ENCODE measurements at places on chromosomes 12 and 14.

DNA sequence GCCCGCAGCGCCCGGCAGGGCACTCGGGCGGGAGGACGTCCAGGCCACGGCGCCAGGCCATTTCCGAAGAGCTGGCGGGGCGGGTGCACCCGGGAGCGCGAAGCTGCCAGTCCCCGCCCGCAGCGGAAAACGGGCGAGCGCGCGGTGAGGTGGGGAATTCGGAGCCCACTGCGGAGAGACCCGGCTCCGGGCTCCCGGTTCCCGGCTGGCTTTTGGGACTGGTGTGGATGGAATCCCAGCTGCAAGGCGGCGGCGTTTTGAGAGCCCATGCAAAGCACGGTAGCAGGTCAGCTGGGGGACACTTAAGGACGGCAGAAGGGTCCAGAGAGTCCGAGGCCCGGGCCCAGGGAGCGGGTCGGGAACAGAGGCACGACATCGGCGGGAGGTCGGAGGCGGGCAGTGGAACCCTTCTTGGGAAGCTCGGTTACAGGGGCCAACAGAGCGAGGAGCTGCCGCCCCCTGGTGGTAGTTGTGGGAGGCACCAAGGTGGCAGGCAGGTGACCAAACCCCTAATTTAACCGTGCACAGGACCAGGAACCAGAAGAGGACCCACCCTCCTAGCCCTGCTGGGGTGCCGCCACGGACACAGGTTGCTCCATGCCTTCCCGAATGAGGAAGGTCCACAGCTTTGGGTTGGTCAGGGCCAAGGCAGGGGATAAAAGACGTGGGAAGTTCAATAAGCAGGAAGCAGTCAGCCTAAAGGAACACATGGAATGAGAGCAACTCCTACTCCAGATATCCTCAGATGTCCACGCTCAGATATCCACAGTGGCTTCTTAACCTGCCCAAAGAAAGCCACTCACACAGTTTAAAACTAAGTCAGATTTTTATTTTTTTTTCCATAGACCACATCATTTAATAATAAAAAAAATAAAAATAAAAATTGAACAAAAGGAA is 685 bp upstream of the CDH24 start:
- DNase-seq: peak; percentile 89

DNA sequence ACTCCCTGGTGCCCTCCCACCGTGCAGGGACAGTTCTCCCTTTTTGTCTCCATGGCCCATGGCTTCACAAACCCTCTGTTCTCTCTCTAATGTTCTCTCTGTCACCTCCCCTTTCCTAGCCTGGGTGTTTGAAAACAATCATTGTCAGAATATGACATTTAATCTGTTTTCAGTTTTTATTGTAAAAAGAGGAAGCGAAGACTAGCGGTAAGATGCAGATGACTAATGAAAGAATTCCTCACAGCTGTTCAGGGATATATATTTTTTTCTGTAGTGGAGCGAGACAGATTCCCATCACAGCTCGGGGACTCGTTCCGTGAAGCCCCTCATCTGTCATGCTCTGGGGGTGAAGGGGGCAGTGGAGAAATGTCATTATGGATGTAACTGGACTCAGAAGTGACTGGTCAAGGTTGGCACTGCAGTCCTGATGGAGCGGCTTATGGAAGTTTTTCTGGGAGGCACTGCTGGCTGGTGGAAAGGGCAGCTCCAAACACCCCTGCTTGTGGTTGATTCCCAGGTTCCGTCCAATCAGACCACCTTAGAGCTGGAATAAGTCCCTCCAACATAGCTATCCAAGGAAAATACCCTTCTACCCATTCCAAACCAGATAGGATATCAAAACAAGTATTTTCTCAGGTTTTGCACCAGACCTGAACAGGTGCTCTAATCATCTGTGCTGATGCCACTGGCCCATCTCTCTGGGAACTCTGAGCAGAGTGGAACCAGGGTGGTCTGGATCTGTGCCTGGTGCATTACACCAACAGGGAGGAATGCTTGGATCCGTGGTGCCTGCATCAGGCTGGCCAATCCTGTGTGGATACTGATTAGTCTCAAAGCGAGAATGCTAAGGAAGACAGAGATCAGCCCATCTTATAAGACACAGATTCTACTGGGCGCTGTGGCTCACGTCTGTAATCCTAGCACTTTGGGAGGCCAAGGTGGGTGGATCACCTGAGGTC is 84.7 kb downstream of the GPATCH2L start:
- DNase-seq: no peak

DNA sequence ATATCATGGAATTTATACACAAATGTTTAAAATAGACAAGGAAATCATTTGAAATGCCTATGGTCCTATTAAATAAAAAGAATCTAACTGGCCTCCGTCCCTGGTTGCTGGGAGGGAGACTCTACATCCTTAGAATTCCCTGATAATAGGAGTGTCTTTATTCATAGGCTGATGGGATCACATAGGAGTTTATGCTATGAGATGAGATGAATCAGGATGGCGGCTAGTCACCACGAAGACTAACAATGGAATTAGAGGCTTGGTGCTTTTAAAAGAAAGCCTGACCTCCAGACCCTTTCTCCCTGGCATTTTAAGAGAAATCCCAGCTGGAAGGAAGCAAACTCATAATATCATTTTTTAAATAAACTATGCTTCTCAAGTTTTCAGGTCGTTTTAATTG is 69.7 kb downstream of the SEC23A start:
- DNase-seq: no peak

DNA sequence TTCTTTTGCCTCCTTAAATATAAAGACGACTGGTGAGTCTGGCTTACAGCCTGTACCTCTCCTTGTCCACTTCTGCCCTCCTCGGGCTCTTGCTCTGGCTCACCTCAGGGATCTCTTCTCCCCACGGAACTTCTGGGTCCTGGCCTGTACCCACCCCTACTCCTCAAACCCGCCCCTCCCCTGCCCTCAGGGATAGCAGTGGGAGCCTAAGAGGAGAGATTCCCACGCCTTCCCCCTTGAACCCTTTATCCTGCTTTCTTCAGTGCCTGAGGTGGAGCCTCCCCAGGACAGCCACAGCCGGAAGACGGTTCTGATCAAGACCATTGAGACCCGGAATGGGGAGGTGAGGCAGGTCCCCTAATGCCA is 2.7 kb downstream of the PRPH start:
- DNase-seq: no peak

DNA sequence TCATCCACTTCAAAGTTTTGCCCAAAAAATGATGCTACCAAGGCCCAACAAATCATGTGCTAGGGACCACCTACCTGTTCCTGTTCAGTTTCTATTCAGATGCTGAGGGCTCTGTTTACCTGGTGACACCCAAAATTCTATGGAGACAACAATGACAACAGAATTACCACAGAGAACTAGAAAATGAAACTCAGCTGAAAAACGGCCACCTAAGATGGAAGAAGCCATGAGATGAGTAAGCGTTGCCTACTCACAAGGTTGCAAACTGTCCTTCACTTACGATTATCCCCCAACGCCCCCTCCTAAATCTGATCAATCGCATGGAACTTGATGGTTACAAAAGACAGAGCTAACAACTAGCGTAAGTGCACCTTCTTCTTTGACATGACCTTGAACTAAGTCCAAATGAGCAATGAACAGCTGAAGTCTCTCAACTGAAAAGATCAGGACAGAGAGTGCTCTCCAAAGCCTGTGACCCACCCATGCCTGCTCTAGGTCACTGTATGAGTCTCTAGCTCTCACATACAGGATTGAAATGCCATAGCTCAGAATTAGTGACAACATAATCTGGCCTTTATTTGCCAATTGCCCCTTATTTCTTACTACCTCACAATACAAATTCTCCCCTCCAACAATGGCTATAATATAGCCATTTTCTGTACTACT is at the start of gene RNASE11:
Gene RNASE11, minus strand, starts transcription at position 513 of the 666 bp plus-strand sequence.
- no peak for DNase-seq

GRCh38 chr12:583251-583869 is 79.9 kb downstream of the NINJ2 start:
- DNase-seq: no peak

DNA sequence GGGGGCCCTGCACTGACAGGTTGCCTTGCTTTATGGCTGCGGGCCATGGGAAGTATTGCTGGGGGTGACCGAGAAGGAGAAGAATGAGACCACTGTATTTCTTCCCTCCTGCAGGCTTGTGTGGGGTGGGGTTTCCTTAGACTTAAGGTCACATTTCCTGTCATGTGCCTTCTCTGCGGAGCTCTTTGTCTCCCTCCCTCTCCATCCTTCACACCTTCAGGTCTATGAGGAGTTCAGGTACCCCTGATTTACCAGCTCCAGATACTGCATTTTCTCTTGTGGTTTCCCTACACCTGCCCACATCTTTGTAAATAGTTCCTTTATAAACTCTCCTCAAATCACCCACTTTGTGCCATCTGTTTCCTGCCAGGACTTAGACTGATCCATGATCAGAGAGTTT is 3.6 kb downstream of the FNTB start:
- no peak for DNase-seq

GRCh38 chr14:68759017-68759560 is 33.8 kb downstream of the ZFP36L1 start:
- DNase-seq: no peak

- DNase-seq: no peak
Observed at GRCh38 chr14:69066396-69067171, 86.3 kb downstream of the DCAF5 start.

DNA sequence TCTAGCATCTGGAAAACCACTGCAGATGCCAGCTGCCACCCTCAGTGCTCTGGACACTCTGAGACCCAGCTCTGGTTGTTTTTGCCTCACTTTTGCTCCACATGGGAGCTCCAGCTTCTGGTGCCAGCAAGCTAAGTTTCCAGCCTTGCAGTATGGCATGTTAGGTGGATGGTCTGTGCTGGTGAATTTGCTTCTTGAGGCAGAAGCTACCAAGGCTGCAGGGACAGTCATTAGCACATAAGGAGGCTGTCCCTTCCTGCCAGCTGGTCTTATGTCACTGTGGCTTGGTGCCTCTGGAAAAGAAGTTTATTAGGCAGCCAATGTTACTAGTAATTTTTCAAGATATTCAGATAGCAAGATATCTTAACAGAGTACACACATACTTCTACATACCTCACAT is 64.2 kb upstream of the CSRP2 start:
- DNase-seq: no peak

GRCh38 chr12:53805791-53806190 is 54.0 kb upstream of the CISTR start:
- no peak for DNase-seq

- no peak for DNase-seq
Observed at GRCh38 chr14:68271913-68272391, 452.4 kb downstream of the RAD51B start.

DNA sequence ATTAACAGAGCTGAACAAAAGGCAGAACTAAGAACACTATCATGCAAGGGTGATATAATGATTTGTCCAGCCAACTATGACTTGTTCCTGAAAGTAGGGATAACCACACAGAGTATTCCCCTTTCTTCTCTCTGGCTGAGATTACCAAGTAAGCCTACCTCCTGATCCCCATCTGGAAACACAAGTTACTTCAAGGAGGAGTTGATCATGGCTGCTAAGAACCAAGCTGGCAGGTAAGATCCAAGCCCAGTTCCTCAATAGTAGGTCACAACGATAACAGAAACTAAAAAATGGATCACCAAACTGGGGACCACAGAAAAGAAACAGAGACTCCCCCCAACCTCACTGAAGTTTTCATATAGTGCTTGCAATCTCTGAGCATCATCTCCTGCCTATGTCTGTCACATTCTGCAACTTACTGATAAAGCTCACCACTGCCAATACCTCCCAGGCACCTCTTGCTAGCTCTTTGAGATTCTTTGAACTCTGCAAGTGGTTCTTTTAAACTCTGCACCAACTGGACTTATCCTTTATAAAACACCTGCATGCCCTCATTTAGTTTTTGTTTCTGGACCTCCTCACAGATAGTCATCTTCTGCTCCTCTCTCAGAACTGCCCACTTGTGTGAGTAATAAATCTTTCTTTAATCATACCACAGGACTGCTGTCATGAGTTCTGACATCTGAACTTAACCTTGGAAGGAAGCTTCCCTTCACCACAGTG is 76.6 kb downstream of the LRP6 start:
- DNase-seq: no peak

DNA sequence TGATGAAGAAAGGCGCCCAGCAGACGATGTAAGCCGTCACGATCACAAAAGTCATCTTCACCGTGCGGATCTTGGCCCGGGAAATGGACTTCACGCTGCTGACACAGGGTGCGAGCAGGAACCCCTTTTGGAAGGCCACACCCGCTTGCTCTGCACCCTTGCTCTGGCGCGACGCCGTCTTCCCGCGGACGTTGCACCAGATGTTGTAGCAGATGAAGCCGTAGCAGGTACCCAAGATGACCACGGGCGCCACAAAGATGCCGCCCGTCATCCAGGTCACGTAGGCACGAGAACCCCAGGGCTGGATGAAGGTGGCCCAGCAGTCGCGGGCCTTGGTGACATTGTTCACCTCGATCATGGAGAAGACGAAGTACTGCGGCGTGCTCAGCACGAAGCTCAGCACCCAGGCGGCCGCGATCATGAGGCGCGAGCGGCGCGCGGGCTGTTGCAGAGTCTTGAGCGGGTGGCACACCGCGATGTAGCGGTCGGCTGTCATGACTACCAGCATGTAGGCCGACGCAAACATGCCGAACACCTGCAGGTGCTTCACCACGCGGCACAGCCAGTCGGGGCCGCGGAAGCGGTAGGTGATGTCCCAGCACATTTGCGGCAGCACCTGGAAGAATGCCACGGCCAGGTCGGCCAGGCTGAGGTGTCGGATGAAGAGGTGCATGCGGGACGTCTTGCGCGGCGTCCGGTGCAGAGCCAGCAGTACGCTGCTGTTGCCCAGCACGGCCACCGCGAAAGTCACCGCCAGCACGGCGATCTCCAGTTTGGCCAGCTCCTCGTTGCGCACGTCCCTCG is 890 bp downstream of the AVPR1A start:
- no peak for DNase-seq

DNA sequence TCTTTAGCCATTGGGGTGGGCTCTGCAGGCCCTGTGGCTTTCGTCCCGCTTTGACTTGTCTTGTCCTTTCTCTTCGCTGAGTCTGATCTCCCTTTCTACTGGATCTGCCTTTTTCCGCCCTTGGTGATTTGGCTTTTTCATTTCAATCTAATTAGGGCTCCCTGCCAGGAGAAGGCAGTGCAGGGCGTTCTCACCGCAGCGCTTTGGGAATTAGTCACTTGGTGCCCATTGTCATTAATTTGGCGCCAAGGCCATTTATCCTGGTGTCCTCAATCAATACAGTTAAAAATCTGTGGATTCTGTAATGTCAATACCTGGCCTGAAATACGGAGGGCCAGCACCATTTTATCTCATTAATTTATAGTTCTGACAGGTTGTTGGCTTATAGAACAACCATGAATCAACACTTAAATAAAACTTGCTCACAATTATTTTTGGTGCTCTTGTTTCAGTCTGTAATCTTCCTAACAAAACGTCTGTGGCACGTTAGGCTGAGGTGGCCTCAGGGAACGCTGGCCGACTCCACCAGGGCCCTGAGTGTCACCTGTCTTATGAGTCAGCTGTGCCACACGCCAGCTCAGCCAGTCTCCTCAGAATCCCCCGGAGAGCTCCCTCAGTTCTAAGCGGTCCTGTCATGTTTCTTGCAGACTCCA is 115.7 kb downstream of the BEGAIN start:
- DNase-seq: no peak

GRCh38 chr14:30719137-30719536 is 97.0 kb downstream of the SCFD1 start:
- DNase-seq: no peak

All from activated gamma-delta T cell treated with Interleukin-2 at 50 U/mL for 16 hours (primary cell).